ENCODE measurements at places on chromosomes 16 and 17.

DNA sequence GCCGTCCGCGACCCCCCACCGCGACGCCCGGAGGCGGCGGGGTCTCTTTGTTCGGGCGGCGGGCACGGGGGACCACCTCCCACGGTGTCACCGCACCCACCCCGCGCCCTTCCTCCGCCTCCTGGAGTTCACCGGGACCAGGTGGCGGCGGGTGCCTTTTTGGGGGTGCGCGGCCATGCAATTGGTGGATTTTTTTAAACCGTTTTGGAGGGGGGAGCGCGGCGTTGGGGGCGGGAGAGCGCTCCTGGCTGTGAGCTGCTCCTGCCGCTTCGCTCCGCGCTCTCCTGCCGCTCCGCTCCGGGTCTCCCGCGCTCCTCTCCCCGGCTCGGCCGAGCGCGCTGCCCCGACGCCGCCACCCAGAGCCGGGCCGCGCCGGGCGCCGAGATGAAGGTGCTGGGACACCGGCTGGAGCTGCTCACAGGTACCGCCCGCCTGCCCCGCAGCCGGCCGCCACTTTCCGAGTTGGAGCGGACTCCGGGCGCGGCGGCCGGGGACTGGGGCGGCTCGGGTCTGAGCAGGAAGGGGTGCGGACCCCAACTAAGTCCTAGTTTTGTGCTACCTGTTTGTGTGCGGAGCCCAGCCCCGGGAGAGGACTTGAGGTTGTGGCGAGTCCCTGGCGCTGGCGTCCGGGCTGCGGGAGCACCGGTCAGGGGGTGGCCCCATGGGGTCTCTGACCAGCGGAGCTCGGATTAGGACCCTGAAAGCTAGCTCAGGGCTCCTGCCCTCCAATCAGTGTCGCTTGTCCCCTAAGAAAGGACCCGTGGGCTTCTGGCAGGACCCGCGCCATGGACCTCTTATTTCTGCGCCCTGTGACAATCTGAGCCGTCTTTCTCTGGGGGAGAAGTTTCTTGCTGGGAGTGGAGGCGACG, 35.7 kb upstream of the NDRG4 start:
- no peak for DNase-seq

DNA sequence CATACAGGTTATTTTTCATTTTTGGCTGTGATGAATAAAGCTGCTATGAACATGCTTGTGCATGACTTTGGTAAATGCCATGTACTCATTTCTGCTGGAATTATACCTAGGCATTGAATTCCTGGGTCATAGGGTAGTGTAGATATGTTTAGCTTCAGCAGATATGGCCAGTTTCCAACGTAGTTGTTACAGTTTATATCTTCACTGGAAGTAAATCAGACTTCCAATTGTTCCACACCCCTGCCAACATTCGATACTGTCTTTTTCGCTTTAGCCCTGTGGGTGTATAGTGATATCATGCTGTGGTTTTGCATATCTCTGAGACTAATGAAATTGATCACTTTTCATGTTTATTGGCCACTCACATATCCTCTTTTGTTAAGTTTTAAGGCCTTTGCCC, 50.4 kb downstream of the ARHGAP27 start:
- DNase-seq, result no peak

DNA sequence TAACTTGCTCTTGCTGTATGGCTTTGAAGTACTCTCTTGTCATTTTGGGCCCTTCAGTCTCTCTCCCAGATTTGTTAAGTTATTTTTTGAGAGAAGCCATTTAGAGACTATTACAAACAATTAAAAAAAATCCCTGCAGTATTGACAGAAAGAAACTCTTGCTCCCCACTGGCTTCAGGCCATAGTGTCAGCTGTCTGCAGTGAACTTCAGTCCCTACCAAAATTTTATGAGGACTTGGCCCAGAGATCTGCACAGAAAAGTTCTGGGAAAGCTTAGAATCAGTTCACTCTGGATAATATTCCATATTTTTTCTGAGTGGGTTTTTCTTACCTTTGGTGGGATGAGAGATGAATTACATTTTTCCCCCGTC, 30.9 kb upstream of the SUPT4H1 start:
- DNase-seq, result no peak

GRCh38 chr16:59697761-59698160, 963.6 kb upstream of the GOT2 start:
- DNase-seq, result no peak

- no peak for DNase-seq
Measured at GRCh38 chr16:89410794-89411309, 79.5 kb downstream of the ANKRD11 start.

DNA sequence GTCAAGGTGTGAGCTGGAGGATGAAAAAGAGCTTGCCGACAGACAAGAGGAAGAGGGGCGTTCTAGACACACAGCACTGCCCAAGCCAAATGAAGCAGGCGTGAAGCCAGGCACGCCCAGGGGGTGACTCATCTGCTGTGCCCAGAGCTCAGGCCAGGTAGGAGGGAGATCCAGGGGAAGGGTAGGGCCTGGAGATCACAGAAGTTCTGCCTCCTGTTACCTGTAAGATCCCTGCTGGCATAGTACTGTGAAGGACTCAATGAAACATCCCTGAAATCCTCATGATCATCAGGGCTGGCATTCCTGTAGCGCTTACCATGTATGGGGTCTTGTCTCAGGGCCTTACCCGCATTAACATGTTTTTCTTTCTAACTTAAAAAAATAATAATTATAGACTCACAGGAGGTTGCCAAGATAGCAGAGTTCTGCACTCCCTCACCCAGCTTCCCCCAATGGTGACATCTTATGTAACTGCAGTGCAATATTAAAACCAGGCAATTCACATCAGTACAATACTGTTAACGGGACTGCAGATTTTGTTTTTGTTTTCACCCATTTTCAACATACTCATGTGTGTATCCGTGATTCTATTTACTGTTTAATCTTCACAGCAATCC, 158.6 kb downstream of the XYLT1 start:
- no peak for DNase-seq

DNA sequence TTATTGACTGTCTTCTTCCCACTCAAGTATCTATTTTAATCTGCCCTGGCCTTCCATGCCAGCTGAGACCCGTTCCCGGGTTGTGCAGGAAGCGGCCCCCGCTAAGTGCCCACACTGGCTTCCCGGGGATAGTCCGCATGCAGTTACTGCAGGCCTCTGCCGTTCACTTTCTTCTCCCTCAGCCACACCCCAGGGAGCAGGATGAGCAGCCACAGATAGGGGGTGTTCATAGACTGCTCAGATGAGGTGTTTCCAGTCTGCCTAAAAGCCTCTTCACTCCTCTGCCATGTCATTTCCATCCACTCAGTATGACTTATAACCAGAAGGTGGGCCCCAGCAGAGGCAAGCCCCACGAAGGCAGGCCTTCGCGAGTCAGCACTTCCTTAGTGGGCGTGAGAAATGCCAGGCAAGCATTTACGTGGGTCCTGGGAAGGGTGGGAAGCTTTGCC, 7.7 kb downstream of the MED9 start:
- no peak for DNase-seq

DNA sequence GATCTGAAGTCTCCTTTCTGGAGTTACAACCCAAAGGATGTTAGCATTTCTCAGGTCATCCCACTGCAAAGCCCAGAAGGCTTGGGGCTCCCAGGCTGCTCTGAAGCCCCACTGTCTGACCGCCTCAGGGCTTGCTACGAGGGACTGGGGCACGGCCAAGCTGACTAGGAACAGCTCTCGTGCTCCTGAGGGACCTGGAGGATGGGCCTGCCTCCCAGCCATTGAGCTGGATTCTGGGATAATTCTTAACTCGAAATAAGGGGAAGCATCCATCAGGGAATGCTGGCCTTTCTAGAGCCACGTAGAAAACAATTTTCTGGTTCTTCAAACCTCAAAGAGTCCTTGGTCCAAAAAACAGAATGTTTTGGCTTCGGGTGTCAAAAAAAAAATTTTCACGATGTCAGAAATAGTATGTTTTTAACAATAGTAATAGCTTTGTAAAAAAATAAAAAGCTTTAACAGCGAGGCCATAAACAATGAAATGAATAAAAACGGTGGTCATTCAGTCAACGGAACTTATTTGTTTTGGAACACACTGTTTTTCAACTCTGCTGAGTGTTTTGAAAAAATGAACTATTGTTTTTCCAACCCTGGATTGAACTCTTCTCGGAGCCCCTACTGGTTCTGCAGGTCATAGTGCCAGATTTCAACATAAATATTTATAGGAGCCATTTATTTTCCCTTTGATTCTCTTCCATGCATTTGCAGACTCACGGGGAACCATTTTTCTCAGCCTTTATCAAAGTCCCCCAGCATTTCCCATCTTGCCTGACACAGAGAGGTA, 16.4 kb upstream of the HERPUD1 start:
- no peak for DNase-seq

GRCh38 chr16:88566158-88566557, 4.0 kb upstream of the ZC3H18 start:
- no peak for DNase-seq

DNA sequence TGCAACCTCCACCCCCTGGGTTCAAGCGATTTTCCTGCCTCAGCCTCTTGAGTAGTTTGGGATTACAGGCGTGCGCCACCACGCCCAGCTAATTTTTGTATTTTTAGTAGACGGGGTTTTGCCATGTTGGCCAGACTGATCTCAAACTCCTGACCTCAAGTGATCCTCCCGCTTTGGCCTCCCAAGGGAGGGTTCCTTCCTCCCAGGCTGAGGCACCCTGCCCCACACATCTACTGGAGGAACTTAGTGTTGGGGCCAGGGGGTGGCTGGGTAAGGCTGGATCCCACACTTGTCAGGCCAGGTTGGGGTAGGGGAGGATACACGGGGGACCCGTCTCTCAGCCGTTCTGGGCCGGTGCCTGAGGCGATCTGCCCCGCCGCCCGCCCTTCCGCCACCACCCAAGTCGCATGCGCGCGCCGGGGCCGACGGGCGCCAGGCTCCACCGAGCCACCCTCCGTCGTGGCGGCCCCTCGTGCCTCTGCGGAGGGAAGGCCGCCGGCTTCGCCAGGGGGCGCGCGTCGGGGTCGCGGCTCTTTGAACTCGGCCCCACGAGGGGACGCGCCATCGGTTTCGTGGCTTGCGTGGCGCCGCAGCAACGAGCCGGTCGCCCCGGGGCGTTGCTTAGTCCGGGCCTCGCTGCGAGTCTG, 15.9 kb downstream of the GRB7 start:
- peak; percentile 39 for DNase-seq

DNA sequence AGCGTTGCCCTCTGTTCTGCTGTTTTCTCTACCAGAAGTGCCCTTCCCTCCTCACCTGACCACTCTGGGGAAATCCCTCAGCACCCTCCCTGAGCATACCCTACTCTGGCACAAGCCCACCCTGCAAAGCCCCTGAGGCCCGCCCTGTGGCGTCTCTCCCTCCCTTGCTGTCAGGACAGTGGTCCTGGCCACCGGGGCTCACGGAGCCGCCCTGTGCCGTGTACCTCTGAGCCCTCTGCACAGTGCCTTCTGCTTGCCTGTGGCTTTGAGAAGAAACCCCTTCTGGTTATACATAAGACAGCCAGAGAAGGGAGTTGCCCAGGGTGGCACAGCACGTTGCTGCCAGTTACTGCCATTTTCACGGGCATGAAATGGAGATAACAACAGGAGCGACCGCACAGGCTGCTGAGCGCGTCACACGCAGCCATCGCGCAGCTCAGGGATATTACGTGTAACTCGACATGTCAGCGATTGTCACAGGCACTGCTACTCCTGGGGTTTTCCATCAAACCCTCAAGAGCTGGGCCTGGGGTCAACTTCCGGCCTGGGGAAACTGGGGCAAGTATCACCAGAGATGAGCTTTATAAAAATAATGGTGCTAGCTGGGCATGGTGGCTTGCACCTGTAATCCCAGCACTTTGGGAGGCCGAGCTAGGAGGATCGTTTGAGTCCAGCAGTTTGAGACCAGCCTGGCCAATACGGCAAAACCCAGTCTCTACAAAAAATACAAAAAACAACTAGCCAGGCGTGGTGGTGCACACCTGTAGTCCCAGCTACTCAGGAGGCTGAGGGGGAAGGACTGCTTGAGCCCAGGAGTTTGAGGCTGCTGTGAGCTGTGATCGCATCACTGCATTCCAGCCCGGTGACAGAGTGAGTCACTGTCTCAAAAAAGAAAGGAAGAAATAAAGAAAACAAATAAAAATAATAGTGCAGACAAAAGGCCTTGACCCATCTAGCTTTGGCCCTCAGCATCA, 14.8 kb downstream of the SCGB1C2 start:
- no peak for DNase-seq

DNA sequence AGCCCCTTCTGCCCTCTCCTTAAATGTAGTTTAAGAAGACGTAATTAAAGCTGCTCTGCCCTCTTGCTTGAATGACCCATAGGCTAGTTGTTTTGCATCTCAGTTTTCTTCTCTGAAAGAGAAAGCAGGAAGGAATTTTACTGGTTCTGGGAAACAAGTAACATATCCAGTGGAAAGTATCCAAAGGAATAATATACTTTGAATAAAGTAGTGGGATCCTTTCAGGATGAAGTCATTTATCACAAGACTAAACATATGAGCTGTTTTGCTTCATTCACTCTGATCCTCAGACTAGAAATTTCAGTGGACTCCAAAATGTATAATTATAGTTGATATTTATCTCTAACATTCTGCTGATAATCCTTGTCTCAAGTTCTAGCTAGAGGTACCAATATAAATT, 1297.6 kb upstream of the GOT2 start:
- DNase-seq, result no peak

DNA sequence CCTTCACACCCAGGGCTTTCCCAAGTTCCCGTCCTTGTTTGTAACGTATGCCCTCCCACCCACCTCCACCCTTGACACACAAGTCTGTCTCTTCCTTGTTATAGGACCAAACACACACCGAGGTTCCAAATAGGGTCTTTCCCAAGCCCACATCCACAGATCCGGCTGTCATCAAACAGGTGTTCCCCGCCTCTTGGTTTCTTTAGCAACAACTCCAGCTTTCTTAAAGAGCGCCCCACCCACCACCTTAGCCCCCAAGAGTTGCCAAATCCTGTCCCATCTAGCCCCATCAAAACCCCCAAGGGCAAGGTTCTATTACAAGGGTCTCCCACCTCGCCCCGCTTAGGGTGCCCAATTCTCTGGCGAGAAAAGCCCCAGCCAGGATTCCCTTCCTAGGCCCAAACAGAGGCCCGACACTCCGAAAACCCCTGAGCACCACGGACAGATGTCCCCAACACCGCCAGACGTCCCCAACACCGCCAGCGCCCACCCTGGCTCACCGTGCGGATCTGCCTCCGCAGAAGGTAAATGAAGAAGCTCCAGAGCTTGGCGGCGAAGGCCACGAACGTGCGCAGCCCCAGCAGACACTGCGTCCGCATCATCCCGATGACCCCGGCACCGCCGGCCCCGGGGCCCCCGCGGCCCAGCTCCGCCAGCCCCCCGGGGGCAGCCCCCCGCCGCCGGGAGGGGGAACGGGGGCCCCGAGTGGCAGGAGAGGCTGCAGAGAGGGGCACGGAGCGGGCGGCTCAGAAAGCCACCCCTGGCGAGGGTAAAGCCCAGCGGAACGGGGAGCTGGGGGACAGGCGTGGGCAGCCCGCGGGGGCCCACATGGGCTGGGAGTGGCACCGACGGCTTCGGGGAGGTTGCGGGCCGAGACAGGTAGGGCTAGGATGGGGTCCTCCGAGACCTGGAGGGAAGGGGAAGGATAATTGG, 573 bp downstream of the CTDNEP1 start:
- no peak for DNase-seq

- DNase-seq, result peak; percentile 60
Measured at GRCh38 chr17:64661976-64662773, at the start of gene SMURF2. TSS of gene SMURF2 (minus strand) at chr17:64662307. CDS start at chr17:64661880, 427 bp downstream.
